ENCODE measurements at places on chromosomes 2 and 18.

- DNase-seq = no peak
Observed at GRCh38 chr2:60148716-60149115, 404.7 kb downstream of the BCL11A start.

DNA sequence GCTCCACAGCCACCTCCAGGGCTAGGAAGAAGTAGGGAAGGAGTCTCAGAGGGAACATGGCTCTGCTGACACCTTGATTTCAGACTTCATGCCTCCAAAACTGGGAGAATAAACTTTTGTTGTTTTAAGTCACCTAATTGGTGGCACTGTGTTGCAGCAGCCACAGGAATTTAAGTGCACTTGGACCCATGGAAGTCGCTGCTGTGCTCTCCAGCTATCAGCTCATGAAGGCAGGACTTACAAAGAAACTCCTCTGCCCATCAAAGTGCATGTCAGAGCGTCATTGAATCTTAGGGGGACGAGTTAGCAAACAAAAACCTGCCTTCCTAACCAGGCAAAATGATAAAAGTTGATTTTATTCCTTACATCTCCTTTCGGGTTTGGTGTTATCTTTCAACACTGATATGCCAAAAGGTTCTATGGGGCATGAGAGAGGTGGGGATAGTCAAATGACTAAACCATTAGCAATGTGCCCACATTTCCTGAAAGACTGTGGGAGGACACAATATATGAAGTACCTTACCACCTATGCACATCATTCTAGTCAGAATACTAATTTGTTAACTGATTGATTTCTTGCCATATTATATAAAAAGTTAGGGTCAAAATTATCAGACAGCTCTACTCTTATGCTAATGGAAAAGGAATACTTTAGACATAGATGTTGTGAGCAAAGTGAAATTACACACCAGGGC lies 235.8 kb upstream of the TNP1 start:
- DNase-seq = no peak

DNA sequence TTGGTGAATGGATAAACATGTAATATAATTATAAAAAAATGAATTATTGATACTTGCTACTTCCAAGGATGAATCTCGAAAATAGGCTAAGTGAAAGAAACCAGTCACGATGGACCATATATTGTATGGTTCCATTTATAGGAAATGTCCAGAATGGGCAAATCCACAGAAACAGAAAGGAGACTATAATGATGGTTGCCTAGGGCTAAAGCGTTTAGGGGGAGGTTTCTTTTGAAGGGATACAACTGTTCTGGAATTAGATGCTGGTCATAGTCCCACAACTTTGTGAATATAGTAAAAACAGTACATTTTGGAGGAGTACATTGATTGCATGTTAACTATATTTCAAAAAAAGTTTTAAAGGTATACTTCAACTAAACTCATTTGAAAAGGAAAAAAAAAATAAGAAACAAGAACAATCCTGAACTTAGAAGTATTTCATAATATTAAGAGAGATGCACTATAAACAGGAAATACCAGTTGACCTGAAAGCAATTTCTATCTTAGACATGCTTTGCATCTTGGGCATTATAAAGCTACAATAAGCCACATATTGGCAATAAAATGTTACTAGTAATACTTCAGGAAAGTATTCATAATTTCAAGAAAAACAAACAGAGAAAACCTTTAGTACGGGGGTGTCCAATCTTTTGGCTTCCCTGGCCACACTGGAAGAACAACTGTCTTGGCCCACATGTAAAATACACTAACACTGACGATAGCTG lies 130.0 kb downstream of the C2orf74 start:
- no peak for DNase-seq

DNA sequence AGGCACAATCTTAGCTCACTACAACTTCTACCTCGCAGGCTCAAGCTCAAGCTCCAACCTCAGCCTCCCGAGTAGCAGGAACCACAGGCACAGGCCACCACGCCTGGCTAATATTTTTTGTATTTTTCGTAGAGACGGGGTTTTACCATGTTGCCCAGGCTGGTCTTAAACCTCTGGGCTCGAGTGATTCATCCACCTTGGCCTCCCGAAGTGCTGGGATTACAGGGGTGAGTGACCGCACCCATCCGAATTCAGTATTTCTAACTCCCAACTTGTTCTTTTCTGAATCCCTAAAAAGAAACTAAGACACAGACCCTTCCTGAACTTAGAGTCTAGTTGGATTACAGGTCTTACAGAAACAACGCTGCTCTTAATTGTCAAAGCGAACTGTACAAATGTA lies 32.3 kb upstream of the ACSL3 start:
- DNase-seq = no peak

DNA sequence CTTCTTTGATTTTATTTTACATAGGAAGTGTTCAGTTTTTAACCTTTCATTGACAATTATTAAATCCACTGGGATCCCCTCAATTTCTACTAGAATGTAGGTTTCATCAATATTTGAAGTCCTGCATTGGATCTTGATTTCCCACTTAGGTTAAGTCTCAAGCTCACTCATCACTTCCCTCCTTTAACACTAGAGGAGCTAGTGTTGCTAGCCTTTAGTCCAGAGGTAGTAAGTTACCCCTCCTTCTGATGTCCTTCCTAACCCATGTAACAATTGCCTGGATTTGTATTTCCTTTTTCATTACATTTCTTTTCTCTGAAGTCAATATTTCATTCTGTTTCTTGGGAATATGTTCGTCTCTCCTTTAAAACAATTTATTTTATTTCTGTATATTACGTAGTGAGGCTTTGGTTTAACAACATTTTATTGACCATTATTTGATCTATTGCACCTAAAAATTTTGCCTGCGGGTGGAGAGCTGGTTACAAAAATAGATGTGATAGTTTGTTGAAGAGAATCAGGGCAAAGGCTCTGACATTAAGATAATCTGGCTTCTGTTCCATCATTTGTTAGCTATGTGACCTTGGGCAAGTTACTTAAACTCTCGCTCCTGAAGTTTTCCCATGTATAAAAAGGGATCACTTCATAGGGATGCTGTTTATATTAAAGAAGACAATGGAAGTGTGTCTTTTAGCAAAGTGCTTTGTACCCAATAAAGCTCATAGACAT lies 833.0 kb downstream of the SLC4A3 start:
- no peak for DNase-seq

Data from T-cell (primary cell).